ENCODE measurements at places on chromosomes 2 and 18. TPM values are rescaled to one million over a fixed set of nuclear protein-coding genes. Genes with fewer than 3 reads are reported as not detected.

- no peak for DNase-seq
These were observed 22.4 kb upstream of the MSGN1 start for GRCh38 chr2:17793803-17794354.

DNA sequence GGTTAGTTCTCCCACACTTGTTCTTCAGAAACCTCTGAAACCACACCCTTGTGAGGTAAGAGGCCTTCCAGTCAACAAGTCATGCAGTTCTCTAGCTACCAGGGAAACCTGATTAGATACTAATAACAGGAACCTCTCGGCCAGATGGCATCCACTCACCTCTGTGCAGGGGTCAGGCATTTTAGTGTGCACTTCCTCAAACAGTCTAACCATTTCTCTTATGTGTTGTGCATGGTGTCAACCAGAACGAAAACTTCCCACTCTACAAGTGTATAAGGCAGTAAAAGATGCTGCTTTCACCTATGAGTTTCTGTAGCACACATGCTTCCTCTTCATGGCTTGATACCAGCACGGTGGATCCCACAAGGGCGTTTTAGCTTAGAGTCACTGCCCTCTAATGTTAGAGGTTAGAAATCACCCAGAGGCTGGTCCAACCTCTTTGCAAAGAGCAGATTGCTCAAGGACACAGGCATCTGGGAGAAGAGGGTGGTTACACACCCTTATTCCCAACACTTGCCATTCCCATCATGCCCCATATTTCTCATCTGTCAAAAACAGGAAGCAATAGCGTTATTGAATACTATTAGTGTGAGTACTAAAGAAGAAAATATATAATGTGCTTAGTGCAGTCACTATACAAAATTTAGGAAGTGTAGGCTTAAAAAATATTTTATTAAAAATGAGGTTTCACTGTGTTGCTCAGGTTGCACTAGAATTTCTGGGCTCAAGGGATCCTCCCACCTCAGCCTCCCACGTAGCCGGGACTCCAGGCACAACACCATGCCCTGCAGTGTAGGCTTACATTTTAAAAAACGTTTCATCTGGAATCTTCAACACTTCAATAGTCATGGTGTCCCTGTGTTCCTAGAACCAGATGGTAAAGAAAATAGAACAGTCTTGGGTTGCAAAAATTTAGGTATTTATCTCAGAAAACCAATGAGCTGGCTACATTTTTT lies 34.5 kb upstream of the RAB31 start:
- no peak for DNase-seq

DNA sequence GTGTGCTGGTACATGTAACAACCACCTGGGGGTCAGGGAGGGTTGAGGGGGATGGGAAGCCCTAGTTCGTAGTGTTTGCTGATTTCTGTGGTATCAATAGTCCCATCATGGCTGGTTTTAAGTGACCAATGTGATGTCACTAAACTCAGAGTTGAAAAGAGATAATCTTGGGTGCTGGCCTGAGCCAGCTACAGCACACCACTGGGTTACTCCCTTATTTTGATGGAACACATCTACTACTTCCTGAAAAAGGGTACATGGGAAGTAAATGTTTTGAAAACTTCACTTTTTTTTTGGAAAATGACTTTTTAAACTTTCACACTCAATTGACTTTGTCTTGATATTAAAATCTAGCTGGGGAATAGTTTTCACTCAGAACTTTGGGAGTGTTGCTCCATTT lies 87.0 kb upstream of the CXCR4 start:
- DNase-seq = no peak

DNA sequence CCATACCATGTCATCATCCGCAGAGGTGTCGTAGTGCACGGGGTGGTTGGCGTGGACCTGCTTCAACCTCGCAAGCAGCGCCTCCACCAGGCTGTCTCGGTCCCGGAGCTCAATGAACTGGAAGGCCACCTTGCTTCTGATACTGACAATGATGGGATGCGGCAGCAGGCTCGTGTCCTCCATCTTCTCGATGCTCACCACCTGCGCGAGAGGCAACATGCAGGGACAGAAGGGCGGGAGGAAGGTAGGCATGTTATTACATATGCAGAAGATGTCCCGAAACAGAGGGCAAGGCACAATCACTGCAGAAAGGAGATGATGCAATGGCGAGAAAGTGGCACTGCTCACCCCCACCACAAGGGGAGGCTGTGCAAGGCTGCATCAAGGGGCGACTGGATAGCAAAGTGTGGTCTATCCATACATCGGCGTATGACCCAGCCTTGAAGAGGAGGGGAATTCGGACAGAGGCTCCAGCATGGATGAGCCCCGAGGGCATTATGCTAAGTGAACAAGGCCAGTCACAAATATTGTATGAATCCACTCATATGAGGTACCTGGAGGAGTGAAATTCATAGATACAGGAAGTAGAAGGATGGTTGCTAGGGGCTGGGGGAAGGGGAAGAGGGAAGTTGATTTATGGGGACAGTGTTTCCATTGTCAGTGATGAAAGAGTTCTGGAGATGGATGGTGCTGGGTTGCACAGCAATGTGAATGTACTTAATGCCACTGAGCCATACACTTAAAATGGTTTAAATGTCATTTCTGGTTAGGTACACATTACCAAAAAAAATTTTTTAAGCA lies 36.6 kb downstream of the RPL31 start:
- DNase-seq = no peak

GRCh38 chr2:214311931-214312749 lies 98.7 kb upstream of the VWC2L start:
- no peak for DNase-seq

DNA sequence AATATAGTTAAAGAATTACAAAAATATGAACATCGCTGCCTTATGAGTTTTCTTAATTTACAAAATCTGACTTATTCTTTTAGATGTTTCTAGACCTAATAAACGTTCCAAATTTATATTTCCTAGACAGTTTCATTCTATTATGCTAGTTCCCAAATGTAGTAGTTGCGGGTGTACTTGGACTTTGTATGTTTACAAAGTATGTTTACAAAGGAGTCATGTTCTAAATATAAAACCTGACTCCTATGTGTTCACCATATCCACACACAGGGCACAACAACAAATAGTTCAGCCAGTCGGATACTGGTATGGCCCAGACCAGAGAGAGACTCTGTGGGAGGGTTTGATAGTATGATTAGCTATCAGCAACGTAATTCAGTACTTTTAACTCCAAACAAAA lies 230.7 kb downstream of the KCNH7 start:
- no peak for DNase-seq

GRCh38 chr18:22311301-22311700 lies 106.4 kb downstream of the CTAGE1 start:
- no peak for DNase-seq

Gene OTOS
- total RNA-seq = not detected

Gene RGPD3
- total RNA-seq = not detected

Gene ACADL
- total RNA-seq = not detected

Gene C2orf15
- total RNA-seq = 1.9 TPM
